ENCODE measurements at places on chromosomes 2 and 18. TPM values are rescaled to one million over a fixed set of nuclear protein-coding genes. Genes with fewer than 3 reads are reported as not detected.

- no peak for DNase-seq
Observed at GRCh38 chr2:102520009-102520408, 47.0 kb downstream of the SLC9A4 start.

- no peak for DNase-seq
Observed at GRCh38 chr2:188092734-188093133, 198.9 kb upstream of the GULP1 start.

- no peak for DNase-seq
Observed at GRCh38 chr2:239657992-239658391, 257.2 kb upstream of the HDAC4 start.

DNA sequence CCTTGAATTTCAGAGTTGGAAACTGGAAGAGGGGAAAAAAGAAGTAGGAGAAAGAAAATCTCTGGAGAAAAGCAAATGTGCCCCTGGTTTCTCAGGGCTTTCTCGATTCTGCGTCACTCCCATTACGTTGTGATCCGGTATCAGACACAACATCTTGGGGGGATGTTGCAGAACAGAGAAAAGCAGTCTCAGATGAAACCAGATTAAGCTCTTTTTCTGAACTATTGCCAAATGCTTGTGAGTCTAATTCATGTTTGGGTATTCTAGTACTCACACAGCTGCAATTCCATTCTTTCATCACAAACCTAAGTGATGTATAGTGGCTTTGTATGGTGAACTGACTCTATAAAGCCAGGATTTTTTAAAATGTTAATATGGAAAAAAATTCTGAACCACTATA lies 233.2 kb downstream of the TCF4 start:
- DNase-seq, result no peak

Gene PLGLB1
- 2.0 TPM for total RNA-seq

Gene DSC1
- total RNA-seq, result not detected

- DNase-seq, result no peak
Observed at GRCh38 chr2:83585250-83585649, 873.8 kb downstream of the SUCLG1 start.

- DNase-seq, result no peak
Observed at GRCh38 chr2:29405266-29405665, 290.1 kb downstream of the CLIP4 start.

DNA sequence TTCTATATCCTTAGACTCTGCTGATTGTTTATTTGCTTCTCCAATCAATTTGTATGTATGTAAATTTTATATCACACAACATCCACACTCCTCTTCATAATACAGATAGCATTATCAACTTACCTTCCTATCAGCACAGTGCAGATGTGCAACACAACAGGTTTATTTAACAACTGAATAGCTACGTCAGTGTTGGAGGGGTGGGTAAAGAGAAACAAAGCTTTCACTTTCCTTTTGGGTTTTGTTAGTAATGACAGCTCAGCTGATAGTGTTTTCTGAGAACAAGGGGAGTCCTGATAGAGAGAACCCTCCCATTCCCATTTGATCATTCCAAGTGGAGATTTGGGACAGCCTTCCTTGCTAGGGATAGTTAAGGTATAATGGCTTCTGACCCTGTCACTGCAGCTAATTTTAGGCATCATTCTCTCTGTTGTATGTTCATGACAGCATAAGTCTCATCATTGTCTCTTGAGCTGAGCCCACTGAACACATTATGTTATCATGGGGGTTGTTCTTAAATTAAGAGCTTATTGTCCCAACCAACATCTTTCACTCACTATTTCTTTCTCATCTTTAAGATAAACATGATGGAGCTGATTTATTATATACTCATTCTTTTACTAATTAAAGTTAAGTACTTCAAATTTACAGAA lies 227.7 kb downstream of the GPD2 start:
- DNase-seq, result no peak

- peak; percentile 83 for DNase-seq
Observed at GRCh38 chr2:159904959-159905305, 106.9 kb upstream of the CD302 start.

Gene FIGN
- total RNA-seq, result 12.7 TPM

DNA sequence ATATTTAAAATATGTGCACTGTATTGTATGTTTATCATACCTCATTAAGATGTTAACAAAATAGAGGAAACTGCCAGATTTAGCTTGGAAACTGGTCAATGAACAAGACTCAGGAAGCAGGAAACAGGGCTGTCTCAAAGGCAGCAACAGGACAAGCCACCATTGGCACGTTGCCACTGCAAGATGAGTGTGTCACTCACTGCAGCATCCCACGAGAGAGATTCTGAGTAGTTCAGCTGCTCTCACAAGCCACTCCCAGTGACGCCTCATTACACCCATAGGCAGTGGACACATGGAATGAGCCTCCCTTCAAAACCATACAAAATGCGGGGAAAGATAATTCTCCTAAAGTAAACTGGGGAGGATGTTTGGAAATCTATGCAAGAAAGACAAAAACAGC lies 181.9 kb upstream of the DLGAP1 start:
- no peak for DNase-seq

DNA sequence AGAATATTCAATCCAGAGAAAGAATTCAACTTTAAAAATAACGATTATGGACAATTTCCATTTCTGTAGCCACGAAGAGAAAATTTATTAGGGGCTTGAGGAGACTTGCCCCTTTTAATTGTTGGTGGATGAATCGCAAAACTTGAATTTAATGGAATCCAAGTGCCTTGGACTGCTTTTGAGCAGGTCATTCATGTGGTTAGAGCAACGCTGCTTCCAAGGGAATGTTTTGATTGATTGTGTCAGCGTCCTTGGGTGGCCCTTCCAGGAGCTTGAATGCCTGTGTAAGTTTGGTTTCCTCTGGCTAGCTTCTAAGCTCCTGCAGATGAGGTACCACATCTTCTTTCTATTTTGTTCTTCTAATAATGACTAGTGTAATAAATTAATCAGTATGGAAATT lies 213.4 kb downstream of the LTBP1 start:
- DNase-seq, result no peak

DNA sequence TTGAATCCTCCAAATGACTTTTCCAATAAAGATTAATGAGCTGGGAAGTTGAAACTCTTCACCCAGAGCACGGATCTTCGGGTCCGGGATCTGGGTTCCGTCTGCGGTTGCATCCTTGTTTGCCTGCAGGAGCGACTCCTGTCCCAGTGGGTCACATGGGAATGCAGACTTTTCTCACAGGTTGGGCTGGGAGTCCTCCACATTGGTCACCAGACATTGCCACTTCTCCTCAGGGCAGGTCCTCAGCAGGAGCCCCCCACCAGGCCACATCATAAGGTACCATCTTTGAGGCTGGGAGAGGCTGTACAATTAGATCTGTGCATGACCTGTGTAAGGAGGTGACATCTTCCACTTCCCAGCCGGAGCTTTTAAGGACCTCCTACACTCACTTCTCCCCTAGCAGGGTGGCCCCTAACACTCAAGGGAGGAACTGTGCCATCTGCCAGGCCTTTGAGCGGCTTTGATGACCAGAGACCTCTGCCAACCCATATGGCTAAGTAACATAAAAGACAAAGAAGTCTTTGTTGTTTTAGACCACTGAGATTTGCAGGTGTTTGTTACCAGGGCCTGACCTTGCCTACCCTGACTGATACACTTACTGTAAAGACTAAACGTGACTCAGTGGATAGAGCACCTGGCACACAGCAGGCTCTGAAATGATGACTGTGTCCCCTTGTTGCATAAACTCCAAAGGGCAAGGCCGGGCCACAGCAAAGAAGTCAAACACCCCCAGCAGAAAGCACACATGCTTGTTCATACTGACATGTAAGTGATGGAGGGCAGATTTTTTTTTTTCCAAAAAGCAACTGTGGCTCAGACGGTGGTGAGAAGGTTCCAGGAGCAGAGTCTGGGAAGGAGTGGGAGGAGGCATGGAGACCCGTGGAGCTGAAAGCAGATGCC lies 7.9 kb upstream of the TEX51 start:
- no peak for DNase-seq

GRCh38 chr2:48943436-48943835 lies 187.9 kb upstream of the LHCGR start:
- DNase-seq, result no peak

Gene ACOXL
- not detected for total RNA-seq

Gene CCDC178
- total RNA-seq, result 0.42 TPM

GRCh38 chr18:10094655-10095054 lies 180.8 kb downstream of the VAPA start:
- no peak for DNase-seq

DNA sequence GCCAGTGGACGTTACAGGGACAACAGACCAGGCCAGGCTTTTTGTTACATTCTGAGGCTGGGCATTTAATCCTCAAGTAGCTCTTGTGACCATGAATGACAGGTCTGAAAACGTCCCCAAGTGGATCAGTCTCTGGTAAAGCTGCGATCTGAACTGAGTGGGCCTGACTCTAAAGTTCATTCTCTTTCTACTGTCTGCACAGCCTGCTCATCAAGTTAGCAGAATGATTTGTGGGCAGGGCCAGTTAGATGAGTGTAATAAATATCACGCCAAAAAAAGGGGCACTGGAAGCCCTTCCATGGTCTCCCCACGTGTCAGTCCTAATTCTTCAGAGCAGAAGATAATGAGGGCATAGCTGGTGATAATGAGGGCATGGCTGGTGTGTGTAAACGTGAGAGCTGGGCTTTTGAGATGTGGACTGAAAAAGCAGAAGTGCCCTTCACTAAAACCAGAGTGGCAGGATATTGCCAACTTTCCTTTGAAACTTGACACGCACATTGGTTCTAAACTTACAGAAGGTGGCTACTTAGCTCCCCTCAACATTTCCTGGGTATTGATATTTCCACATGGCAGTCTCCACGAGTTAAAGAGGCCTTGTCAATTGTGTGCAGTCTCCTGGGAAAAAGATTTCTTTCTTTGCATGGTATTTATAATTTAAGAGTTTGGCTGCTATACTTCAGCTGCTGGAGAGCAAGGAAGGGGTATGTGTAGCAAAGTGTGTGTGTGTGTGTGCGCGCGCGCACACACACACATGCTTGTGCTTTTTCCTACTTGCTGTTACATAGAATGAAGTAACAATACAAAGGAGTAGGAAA lies 72.7 kb upstream of the LYPD6B start:
- DNase-seq, result no peak

Gene SH3BP4
- 27.6 TPM for total RNA-seq

Gene SH3RF3
- total RNA-seq, result 22.8 TPM

- no peak for DNase-seq
Observed at GRCh38 chr2:188279093-188279445, 12.6 kb upstream of the GULP1 start.

GRCh38 chr2:63598981-63599380 lies 10.2 kb downstream of the MDH1 start:
- no peak for DNase-seq

Gene CASP10
- 8.1 TPM for total RNA-seq

DNA sequence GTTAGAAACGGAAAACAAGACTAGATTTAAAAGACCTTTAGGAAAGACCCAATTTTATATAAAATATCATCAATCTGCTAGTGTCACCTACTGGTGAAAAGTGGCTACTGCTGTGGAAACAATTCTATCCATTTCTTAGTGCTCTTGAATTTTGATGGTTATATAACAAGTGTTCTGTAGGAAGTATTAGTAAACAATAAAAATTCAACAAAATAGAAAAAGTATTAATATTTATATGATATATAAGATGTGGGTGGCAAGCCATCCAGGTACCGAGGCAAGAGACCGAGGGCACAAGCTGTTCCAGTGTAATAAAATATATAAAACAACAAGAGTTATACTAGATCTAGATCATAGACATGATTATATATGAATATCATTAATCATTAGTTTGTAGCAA lies 6.2 kb upstream of the TMEM87B start:
- DNase-seq, result no peak

Gene LGALSL
- total RNA-seq, result 18.5 TPM

- DNase-seq, result no peak
Observed at GRCh38 chr2:30778611-30779010, 28.6 kb downstream of the CAPN13 start.

- no peak for DNase-seq
Observed at GRCh38 chr2:198417836-198418235, 613.4 kb downstream of the PLCL1 start.

Gene SLC5A7
- total RNA-seq, result not detected

- DNase-seq, result no peak
Observed at GRCh38 chr2:157261199-157261782, 3.8 kb downstream of the GALNT5 start.

- no peak for DNase-seq
Observed at GRCh38 chr2:88187927-88188326, 17.8 kb downstream of the THNSL2 start.

GRCh38 chr2:236584521-236585384 lies 15.1 kb downstream of the ACKR3 start:
- no peak for DNase-seq

DNA sequence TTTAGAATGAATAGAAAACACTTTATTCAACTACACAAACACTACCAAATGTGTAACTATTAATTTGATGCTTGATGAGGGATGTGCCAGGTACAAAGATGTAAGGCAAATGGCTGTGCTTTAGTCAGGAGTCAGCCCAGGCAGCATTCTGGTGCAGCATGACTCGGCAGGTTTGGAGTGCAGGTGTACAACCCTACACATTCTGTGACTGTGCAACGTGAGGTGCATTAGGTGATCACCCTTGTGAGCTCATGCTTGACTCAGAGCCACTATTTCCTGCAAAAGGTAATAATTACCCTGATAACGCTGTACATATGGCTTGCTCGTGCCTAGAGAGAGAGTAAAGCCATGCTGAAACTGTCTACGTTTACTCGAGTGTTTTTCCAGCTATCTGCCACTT lies 288.7 kb upstream of the DSEL start:
- DNase-seq, result no peak

Gene BCL11A
- total RNA-seq, result 2.0 TPM

- DNase-seq, result no peak
Observed at GRCh38 chr2:222698276-222698675, 26.8 kb downstream of the MOGAT1 start.

- DNase-seq, result no peak
Observed at GRCh38 chr2:125654226-125654625, 1001.7 kb upstream of the GYPC start.

GRCh38 chr2:111209045-111209514 lies 88.4 kb downstream of the BCL2L11 start:
- no peak for DNase-seq

GRCh38 chr2:110735366-110735765 lies 3.0 kb downstream of the ACOXL start:
- no peak for DNase-seq

- DNase-seq, result no peak
Observed at GRCh38 chr2:144183727-144184126, 336.2 kb downstream of the ZEB2 start.

- no peak for DNase-seq
Observed at GRCh38 chr2:199163613-199164458, 293.9 kb downstream of the SATB2 start.

GRCh38 chr18:61400016-61400635 lies 66.9 kb downstream of the CDH20 start:
- DNase-seq, result no peak

GRCh38 chr2:86054535-86055082 lies 51.1 kb downstream of the POLR1A start:
- peak; percentile 50 for DNase-seq

DNA sequence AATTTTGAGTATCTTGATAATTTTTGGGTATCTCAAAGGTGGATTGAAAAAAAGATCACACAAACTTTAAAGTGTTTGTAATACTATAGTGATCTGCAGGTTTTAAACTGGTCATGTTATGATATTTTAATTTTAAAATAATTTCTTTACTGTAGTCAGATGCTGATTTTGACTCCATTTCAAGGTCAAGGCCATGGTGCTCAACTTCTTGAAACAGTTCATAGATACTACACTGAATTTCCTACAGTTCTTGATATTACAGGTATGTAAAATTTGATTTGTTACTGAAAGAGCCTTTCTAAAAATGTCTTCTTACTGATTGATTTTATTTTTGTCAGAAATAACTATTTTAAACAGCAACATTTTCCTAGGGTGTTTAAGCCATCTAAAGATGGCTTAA lies 33.1 kb upstream of the METAP1D start:
- DNase-seq, result no peak
